Ascending aorta (tissue), 2 donors: ENCODE measurements at places on chromosomes 5 and 9. TPM values are rescaled to one million over a fixed set of nuclear protein-coding genes. Genes with fewer than 3 reads are reported as not detected.

DNA sequence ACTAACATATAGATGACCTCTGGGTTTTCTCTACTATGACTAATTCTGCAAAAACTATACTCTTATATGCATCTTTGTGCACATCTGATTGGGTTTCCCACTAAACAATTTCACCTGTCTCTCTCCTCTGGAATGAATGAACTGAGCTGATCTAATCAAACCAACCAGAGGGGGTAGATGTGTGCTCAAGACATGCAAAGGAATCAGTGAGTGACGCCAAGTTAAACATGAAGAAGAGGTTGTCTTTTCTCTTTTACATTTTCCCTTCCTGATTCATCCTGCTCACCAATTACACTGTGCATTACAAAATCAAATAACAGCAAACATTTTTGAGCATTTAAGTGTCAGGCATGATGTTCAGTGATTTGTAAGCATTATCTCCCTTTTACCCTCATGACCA, 29.6 kb upstream of the GRXCR2 start:
- no peak for DNase-seq

- no peak for DNase-seq
These were observed 66.4 kb downstream of the NFIB start for GRCh38 chr9:14247577-14247976.

DNA sequence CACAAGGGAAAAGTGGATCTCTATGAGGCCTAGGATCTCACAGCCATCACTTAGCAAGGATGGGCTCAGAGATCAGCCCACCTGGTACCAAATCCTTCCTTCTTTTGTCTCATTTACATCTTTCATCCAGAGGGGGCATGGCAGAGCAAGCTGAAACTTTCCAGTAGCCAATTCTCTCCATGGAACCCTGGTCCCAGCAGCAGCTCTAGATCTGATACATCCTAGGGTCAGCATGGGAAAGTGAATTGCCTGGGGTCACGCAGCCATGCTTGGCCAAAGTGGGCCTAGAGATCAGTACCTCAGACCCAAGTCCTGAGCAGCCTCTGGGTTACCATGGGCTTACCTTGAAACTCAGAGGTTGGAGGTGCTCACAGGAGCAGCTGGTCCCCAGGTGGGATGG, 170.5 kb downstream of the GABBR2 start:
- no peak for DNase-seq

GRCh38 chr5:76497986-76498717, 95.1 kb downstream of the IQGAP2 start:
- DNase-seq: no peak

- no peak for DNase-seq
These were observed 79.9 kb downstream of the AOPEP start for GRCh38 chr9:94806307-94806893.

- DNase-seq: peak; percentile 91
These were observed 31.3 kb downstream of the ADAMTS2 start for GRCh38 chr5:179313849-179314521.

- DNase-seq: no peak
These were observed 212.5 kb downstream of the NNT start for GRCh38 chr5:43815497-43815896.

DNA sequence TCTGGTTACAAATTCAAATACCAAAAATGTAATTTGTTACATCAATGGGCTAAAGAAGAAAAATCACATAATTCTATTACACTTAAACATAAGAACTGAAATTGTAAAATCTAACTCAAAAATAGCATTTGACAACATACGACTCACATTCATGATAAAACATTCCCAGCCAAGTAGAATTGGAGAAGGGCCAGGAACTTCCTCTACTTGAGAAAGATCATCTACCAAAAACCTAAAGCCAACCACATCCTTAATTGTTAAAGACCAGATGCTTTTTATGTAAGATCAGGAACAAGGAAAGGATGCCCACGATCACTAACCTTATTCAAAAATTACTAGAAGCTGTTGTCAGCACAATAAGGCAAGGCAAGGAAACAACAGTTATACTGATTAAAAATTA, 1819.8 kb upstream of the C9orf72 start:
- DNase-seq: no peak

DNA sequence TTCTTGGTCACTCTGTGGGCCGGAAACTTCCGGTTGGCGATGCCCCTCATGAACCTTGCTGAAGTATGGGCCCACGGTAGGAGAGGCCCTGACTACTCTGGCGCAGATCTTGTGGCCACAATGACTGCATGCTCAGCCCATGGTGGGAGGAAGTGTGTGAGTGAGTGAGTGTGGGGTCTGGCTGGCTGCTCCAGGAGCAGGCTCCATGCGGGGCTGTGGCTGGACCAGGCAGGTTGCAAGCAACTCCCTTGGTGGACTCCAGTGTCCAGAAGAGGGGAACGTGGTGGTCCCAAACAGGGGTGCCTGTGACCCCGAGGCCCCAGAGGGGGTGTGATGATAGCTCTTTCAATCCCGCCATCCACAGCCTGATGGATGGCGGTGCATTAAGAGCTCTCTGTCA, 35.5 kb upstream of the PANK3 start:
- DNase-seq: no peak

DNA sequence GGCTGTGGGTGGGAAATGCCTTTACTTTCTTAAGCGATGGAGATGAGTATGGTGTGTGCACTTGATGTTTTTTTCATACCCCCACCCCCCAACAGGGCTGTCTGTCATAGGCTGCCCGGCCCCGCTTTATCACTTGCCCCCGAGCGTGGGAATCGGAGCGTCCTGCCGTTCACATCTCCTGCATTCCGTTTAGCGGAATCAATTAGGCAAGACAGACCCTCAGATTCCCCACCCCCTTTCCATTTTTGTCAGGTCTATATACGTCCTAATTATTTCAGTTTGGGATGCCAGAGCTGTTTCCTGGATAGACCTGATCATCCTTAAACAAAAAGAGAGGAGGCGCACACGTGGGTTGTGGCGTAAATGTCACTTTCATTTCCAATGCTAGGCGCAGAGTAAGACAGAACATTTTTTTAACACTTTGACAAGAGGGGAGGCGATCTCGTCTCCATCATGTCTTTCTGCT, 217.2 kb downstream of the MEF2C start:
- DNase-seq: no peak

LCN9 gene
- total RNA-seq: not detected

TAF1L gene
- not detected for total RNA-seq

RASEF gene
- total RNA-seq: not detected
